GM12865 (cell line): ENCODE measurements at places on chromosomes 2 and 18.

DNA sequence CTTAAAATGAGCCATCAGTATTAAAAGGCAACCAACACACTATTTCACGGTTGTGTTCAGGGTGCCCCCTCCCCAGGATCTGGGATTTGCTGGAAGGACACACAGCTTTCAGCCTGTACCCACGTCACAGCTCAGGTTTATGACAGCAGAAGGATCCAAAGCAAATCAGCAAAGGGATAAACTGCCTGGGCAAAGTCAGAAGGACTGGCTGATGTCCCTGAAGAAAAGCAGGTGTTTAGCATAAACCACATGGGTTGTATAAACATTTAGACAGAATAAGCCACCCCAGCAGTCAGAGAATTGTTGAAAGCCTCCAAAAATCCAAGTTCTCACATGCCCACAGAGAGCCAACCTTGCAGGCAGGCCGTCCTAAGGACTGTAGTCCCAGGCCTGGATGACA, 63.9 kb downstream of the CD226 start:
- no peak for DNase-seq

- DNase-seq, result no peak
Measured at GRCh38 chr2:19569300-19569791, 210.9 kb upstream of the OSR1 start.

- DNase-seq, result no peak
Measured at GRCh38 chr2:128809259-128809636, 490.6 kb upstream of the HS6ST1 start.

DNA sequence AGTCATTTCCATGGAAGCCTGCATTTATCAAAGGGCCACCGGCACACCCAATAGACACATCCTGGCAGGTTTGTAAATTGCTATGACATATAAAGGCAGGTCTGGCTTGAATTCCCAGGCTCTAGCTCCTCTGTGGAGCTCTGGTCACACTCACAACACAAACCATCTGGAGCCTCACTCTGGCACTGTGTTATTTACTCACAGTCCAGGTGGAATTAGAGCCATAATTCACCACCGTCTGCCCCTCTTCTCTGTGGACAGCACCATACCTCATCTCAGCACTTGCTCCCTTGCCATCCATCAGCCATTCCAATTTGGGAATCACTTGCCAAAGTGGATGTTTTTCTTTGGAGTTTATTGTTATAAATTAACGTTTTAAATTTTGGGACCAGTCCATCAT, 84.3 kb upstream of the OSR1 start:
- no peak for DNase-seq

GRCh38 chr2:69241093-69241492, 145.9 kb downstream of the GFPT1 start:
- DNase-seq, result no peak

GRCh38 chr2:3595404-3595803, 492 bp downstream of the COLEC11 start:
- DNase-seq, result no peak

- DNase-seq, result no peak
Measured at GRCh38 chr18:3579701-3580100, 129.7 kb downstream of the TGIF1 start.

GRCh38 chr2:143068509-143068908, 60.7 kb upstream of the ARHGAP15 start:
- DNase-seq, result no peak

GRCh38 chr2:221514305-221515040, 57.6 kb downstream of the EPHA4 start:
- DNase-seq, result no peak

DNA sequence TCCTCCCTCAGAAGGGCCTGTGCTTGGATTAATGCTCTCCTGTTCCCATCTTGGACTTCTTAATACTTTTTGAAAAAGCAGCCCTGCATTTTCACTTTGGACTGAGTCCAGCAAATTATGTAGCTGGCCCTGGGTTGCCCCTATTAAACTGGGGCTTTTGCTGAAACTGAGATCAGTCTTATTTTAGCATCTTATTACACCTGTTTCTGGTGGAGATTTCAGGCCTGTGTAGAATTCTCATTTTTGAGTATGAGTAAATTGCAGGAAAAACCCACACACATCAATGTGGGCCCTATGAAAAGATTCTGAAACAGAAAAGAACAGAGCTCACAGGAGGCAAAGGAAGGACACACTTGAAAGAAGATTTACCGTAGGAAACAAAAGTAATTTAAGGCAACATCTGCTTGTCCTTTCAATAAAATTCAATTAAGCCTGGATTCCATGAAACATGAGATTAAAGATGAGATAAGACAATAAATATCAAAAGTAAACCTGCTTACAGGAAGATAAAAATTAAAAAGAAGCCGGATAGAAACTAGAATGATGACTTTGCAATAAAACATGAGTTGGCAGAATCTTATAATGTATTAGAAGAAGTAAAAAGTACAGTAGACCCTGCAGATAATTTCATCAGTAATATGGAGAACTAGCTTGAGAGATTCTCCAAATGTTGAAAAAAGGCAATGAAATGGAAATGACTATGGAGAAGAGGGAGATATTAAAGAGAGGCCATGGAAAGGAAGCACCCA, 90.7 kb upstream of the GCFC2 start:
- DNase-seq, result peak; percentile 81

DNA sequence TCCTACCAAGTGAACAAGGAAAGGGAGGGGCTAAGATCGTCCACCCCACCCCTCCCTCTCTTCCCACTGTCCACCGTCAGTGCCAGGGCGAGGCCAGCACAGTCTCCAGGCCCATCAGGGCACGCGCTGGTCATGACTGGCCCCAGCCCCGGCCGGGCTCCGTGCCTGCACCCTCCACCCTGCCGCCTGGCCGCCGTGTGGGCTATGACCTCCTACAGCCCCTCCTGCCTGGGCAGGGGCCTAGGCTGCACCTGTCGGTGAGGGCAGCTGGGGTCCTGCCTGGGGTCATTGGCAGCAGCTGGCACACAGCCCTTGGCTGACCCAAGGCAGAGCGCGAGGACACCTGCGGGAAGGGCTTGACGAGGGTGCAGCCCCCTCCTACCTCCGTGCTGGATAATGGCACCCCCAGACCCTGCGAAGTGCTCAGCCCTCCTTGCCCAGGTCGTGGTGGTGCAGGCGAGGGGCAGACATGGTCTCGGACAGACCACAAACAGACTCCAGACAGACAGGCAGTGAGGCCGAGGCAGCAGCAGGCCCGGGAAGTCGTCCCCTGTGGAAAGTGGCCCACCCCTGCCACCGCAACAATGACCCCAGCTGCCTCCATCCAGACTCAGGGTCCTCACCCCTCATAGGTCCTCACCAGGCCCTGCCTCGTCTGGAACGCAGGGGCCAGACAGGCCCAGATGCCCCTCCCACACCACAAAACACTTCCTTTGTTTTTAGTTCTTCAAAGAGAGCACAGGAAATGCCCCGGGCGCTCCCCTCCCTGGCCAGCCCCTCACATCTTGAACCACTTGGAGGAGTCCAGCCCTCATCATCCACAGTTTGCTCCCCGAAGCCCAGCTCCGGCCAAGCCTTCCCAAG, 43.1 kb upstream of the GPC1 start:
- DNase-seq, result no peak

DNA sequence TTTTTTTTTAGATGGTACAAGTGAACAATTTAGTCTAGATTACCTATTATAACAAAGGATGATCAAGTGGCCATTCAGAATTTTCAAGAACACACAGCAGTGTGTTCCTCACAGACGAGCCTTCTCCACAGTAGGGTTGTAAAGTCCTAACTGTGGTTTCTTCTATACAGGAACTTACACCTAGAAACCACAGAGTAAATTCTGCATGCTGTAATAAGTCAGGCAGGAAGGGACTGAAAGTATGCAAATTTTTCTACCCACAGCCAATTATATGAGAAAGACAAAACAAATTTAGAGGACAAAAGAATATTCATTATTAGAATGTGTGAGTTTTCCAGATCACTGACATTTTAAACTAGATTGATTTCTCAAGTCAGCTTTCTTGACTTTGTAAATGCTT, 99.5 kb downstream of the RBMS1 start:
- DNase-seq, result peak; percentile 38

GRCh38 chr18:57027190-57027708, 119.6 kb upstream of the BOD1L2 start:
- DNase-seq, result no peak

DNA sequence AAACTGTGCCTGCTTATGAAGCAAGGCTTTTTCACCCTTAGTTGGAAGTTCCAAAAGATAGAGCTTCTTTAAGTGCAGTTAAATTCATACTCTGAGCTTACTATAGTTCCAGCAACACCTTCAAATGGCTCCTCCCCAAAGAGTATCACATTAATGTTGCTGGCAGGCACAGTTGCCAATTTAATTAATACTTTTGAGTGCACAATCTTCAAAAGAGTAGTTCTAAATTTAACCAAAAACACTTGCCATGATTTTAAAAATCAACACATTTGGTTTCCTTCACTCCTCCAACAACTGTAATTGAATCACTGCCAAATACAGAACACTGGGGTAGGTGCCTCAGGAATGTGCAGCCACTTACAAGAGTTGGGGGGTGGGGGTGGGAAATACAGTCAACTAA, 150.6 kb upstream of the UBE2E3 start:
- DNase-seq, result no peak

DNA sequence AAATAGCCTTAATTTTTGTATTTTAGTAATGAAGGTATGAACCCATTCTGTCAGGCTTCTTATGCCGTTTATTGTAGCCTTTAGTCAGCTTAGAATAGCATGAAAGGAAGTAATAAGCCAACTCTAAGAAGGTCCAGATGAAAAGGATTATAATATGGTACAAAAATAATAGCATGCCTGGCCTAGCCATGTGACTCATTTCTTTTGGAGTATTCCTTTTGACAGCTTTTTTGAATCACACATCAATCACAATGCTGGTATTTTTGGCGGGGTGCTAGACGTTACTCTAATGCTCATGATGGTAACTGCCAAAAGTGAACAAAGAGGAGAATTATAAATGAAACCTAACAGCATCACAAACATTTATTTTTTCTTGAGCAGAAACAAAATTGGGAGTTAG, 19.9 kb downstream of the FMNL2 start:
- DNase-seq, result no peak

DNA sequence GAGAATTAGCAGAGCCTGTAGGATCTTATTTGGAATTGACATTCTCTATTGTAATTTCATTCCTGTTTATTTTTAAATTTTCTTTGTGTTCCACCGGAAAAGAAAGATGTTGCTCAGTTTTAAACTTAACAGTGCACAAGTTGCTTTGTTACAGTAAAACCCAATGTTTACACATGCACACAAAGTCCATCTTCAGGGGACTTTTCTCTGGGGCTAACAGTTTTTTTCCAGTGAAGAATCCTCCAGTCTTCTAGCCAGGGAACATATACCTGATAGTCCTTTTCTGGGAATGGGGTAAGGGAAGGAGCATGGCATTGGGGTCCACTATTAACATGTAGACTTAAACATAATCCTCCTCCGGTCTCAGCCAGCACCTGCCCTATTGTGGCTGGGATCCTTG, 25.2 kb upstream of the MRPL33 start:
- DNase-seq, result no peak

GRCh38 chr18:39886136-39886535, 2068.9 kb upstream of the PIK3C3 start:
- DNase-seq, result no peak

DNA sequence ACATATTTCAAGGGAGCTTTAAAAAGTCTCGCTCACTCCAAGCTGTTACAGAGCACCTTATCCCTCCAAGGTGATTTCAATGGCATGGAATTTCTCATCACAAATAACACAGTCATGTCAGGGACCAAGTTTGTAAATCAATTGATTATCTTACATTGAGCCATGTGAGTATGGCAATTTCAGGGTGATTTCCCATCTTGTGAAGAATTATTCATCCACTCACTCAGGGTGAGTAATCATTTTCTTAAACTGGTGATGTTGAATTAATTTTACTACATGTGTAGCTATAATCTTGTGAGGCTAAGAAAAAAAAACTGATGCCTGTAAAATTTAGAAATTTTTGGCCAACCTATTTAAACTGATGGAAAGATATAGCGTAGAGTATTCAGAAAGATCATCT, 3.3 kb upstream of the ABCA12 start:
- DNase-seq, result no peak

- DNase-seq, result no peak
Measured at GRCh38 chr2:120670371-120670770, 65.3 kb upstream of the GLI2 start.

DNA sequence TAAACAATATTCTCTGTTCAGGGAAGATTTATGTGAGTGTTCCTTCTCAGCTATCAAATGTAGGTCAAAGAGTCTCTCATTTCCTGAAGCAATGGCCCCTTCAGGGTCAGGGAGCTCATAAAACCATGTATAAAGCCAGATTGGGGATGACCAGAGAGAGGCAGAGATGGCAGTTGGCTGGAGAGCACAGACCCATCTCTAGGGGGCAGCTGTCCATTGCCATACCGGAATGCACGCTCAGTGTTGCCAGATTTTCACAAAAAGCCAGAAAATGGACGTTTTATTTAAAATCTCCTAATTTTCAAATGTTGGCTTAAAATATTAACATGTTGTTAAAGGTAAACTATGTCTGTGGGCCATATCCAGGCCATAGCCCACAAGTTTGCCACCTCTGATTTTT, 1920.7 kb upstream of the CELF4 start:
- no peak for DNase-seq

DNA sequence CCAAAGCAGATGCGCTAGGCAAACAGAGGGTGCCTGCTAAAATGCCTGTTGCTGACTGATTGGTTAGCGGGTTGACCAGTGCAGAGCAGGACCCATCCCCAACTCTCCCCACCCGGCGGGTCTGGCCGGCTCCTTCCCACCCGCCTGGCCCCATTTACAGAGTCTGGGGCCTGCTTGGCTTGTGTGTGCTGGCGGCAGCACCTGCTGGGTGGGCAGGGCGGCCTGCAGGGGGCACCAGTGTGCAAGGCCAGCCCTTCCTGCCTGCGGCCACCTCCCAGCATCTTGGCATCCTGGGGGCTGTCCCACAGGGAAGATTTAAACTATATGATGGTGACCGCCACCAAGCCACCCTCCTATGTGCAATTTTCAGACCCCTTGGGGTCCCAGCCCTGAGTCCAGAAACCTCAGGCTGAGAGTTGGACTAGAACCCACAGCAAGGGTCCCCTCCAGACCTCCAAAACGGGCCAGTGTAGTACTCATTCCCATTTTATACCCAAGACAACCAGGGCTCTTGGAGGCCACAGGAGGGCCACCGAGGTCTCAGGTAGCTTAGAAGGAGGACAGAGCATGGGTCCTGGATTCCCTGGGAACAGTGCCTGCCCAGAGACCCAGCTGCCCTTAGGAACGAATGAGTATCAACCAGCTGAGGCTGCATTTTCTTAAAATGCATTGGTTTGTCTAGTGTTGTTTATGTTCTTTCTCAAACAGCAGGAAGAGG, 173.6 kb downstream of the SMAD7 start:
- peak; percentile 84 for DNase-seq

DNA sequence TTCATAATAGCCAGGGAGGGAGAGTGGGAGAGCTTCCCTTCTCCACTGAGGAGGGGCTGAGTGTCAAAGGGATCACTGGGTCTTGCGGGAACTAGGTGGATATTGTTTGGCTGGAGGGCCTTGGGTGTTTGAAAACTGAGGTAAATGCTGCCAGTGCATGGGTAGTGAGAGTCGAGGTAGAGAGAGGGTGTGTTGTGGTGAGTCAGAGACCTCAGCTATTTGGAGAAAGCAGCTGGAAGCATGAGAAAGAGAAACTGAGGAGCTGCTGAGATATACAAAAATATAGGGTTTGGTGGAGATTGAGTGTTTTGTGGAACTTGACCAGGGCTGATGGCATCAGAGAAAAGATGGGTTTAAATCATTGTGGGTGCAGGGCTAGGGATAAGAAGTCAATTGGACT, 127.0 kb upstream of the CCDC195 start:
- DNase-seq, result no peak
